ENCODE measurements at places on chromosomes 6 and 20. TPM values are rescaled to one million over a fixed set of nuclear protein-coding genes. Genes with fewer than 3 reads are reported as not detected.

The ENPP4 gene
- polyA plus RNA-seq, result 18.8 TPM

- no peak for DNase-seq
These were observed 4.8 kb downstream of the ARHGAP18 start for GRCh38 chr6:129705212-129705611.

The SSTR4 gene
- polyA plus RNA-seq, result not detected

DNA sequence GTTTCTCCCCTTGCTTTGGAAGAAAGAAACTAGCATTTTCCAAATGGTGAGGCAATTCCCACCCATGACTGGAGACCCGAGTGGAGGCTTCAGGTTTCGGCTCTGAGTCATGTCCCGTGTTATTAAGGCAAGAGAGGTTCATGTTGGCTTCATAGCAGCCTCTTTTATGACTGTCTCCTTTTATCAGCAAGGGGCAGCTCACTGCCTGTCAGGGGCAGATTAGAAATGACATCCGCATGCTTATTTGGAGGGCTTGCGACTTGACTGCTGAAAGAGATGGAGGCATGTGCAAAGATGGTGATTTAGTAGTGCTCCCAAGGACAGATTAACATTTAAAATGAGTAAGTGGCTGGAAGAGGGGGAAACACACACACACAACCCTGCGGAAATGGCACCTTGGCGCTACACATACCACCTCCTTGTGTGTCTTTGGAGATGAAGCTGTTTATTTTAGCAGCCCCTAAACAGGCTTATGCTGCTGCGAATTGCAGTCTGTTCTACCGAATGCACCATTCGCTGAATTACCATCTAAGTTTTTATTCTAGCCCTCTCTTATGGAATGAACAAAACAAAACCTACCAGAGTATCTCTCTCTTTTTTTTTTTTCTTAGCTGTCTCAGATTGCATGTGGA lies 52.1 kb upstream of the VSTM2L start:
- DNase-seq, result no peak

- DNase-seq, result no peak
These were observed 17.8 kb downstream of the AAR2 start for GRCh38 chr20:36254076-36254475.

The C6orf163 gene
- polyA plus RNA-seq, result 3.5 TPM

- DNase-seq, result no peak
These were observed 58.4 kb downstream of the GJA10 start for GRCh38 chr6:89952686-89953085.

The NRM gene
- 33.0 TPM for polyA plus RNA-seq

Data from right renal cortex interstitium (tissue), 3 donors.